ENCODE measurements at places on chromosomes 7 and 10.

DNA sequence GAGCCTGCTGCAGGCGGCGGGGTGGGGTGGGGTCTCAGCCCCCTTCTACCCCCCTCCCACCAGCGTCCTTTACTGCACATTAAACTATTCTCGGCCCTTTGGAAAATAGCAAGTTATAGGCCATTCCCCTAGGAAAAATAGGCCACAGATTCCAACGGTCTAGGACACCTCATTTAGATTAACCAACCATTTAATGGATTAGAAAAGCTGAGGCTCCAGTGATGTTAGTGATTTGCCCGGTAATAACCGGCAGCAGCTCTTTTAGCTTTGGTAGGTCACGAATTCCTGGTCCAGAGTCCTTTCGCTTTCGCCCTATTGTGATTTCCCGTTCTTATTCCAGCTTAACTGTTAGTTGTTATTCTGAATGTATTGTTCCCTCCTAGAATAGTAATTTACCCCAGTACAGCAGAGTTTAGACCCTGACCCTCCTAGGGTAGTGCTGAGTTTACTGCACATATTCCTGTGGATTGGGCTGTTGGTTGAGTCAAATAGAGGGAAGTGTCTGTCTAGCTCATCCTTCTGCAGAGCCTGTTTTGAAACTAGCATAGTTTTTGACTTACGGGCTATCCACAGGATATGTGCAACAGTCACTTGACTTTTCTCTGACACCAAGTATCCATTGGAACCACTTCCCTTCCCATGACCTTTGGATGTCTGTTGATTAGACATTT is 754 bp downstream of the GSTO1 start:
- peak; percentile 41 for DNase-seq

GRCh38 chr10:100829097-100829870 is 83.5 kb upstream of the SLF2 start:
- peak; percentile 72 for DNase-seq

GRCh38 chr7:139896831-139897230 is 67.8 kb downstream of the TBXAS1 start:
- no peak for DNase-seq

DNA sequence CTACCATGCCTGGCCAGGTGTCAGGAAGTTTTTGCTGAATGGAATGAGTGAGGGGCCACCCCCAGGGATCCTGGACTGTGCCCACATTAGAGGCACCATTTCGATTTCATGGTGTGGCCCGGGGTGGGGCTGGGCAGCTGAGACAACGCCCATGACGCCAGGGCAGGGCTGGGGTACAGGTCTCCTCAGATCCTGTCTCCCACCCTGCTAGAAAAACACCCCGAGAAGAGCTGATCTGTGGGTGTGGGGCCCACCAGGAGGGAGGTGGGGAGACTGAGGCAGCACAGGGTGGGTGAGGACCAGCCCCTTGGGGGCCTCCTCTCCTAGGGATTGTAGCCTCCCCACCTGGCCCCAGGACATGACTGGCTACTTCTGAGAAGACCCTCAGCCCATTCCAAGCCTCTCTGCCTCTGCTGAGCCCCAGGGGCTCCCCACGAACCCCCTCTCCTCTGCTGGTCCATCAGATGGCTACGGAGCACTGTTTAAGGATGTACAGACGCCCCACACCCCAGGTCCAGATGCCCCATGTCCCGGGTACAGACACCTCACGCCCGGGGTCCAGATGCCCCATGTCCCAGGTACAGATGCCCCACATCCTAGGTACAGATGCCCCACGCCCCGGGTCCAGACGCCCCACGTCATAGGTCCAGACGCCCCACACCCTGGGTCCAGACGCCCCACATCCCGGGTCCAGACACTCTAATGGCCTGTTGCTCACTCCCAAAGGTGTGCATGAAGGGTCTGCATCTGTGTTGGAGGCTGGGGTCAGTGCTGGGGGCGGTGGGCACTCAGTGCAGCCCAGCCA is 99.4 kb downstream of the MICALL2 start:
- no peak for DNase-seq

DNA sequence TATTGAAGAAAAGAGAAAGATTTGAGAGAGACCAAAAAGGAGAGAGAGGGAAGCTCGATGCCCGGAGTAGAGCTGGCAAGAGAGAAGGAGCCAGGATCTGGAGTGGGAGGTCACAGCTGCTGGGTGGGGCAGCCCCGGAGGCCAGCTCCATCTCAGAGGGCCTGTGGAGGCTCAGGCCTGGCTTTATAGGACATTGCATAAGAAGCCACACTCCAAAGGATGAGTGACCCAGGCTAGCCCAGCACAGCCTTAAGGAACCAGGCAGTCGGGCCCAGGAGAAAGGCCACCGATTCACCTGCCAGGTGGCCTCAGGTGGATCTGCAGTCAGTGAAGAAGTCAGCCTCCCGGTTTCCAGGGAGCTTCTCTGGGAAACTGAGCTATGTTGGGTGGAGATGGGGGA is 676 bp downstream of the PLAC9 start:
- DNase-seq: no peak

- no peak for DNase-seq
These were observed 4.6 kb upstream of the PFKFB3 start for GRCh38 chr10:6198171-6198570.

DNA sequence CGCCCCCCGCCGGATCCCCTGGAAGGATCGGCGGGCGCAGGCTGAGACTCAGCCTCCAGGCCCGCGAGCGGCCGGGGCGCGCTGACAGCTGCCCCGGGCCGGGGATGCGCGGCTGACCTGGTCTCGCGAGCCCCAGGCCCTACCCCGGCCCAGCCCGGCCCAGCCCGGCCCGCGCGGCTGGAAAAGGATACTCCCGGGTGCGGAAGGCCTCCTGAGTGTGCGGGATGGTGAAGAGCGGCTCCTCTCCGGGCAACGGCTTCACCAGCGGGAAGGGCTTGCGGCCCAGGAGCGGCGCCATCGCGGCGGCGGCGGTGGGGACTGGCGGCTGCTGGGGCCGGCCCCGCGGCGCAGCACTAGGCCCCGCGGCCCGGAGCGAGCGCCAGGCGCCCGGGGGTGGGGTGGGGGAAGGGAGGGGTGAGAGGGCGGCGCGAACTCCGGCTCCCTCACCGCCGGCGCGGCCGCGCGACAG is 423 bp downstream of the BAZ1B start:
- DNase-seq: peak; percentile 94

DNA sequence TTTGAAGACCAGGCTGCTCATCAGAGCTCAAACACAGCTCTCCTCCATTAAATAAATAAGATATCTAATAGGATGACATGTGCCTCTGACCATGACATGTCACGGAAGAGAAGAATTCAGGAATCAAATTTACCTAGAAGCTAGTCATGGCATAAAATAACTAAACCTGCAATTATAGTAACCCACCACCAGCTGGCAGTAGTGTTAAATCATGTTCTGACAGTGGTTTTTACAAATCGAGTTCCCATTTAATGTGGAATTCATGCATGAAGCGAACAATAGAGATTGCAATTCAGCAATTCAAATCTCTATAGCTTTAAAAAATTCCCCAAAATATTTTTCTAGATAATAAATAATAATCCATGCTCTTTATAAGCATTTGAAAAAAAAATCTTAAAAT is 74.6 kb upstream of the IKZF1 start:
- DNase-seq: no peak

DNA sequence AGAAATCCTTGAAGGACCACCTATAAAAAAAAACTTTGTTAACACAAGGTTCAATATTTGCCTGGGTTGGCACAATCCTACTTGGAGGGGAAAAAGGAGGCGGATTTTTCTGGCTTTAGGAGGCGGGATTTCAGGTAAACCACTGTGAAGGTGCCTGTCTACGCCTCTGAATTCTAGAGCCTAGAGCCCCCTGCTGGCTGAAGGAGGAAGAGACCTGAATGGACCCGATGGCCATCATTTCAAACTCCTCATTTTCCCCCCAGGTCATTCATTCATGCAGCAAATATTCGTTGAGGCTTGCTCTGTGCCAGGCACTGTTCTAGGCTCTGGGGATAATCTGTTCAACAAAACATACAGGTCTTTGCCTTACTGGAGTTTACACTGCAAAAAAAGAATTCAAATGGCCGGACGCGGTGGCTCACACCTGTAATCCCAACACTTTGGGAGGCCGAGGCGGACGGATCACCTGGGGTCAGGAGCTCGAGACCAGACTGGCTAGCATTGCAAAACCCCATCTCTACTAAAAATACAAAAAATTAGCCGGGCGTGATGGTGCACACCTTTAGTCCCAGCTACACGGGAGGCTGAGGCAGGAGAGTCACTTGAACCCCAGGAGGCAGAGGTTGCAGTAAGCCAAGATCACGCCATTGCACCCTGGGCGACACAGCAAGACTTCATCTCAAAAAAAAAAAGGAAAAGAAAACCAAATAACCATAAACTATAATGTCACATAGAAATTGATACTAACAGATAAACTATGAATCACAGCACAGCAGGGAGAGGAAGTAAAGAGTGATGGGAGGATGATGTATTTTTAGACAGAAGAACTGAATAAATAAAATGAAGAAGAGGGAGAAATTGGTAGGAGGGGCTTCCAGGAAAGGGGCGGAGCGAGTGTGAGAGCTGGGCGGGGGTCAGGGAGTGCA is 90.1 kb upstream of the NFE2L3 start:
- peak; percentile 72 for DNase-seq

- no peak for DNase-seq
These were observed 104.6 kb upstream of the KIF5B start for GRCh38 chr10:32160864-32161263.

DNA sequence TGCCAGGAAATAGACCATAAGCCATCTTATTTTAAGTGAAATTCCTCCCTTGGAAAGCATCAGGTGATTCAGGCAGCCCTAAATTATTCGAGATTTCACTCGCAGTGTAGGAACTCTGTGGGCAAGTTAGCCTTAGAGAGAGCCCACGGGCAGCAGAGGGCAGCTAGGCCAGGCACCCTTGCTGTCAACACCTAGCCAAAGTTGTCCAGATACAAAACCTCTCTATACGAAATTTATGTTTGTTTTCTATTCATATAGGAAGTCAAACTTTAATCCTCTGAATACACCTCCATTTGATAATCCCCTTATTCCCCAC is 1043.5 kb downstream of the GATA3 start:
- no peak for DNase-seq

DNA sequence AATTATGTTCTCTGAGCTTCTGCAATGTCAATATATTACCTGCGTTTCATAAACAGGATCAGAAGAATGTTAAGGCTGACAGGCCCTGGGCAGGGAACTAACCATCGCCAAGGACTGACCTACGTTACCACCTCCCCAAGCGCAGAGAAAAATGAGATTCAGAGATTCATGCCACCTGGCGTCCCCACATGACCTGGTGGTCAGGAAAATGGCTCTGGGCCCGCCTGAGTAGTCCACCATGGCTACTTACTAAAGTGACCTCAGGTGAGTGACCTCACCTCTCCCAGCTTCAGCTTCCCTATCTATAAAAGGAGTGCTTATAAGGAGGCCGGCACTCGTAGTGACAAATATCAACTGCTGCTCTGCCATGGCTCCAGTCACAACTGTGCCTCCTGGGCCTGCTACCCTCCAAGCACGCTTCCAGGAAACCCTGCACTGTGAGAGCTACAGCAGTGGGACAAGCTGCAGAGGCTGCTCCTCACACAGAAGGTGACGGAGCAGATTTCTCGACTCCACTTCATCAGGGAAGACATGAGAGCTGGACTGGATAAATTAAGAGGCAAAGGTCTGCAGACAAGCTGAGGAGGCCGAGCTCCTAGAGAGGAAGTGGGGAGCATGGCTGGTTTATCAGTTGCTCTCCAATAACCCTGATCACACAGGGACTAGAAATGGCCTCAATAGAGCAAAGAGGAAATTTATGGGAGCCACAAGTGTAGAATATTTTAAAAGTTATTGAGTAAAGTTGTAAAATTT is 103.0 kb downstream of the RNF216 start:
- no peak for DNase-seq

DNA sequence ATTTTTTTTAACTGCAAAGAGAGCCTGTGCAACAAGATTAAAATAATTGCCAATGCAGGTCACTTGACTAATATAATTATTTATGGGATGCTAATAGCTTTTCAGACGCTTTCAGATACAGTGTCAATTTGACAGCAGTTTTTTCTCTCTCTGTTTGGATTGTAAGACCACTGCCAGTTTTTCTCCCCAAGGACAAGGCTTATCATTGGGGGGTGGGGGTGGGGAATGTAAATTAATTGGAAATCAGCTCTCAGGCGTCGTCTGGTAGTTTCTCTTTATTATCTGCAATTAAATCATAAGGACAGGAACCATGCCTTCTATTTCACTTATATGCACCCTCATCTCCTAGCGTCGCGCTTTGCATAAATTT is 559 bp upstream of the LRGUK start:
- DNase-seq: no peak

DNA sequence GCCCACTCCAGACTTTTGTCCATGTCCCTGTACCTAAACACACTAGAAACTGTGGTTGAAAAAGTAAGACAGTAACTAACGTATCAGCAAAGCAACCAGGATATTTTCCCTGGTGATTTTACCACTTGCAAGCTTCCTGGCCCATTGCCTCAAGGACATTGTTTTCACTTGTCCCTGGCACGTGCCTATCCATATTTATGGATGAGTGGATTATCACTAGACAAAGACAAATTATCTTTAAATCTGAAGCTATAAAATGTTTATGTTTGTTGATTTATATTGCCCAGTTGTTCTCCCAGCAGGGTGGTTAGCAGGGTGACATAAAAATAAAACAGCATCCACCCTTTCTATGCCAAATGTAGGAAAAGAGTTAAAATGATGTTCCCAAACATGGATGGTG is 93.2 kb upstream of the STEAP1 start:
- no peak for DNase-seq

DNA sequence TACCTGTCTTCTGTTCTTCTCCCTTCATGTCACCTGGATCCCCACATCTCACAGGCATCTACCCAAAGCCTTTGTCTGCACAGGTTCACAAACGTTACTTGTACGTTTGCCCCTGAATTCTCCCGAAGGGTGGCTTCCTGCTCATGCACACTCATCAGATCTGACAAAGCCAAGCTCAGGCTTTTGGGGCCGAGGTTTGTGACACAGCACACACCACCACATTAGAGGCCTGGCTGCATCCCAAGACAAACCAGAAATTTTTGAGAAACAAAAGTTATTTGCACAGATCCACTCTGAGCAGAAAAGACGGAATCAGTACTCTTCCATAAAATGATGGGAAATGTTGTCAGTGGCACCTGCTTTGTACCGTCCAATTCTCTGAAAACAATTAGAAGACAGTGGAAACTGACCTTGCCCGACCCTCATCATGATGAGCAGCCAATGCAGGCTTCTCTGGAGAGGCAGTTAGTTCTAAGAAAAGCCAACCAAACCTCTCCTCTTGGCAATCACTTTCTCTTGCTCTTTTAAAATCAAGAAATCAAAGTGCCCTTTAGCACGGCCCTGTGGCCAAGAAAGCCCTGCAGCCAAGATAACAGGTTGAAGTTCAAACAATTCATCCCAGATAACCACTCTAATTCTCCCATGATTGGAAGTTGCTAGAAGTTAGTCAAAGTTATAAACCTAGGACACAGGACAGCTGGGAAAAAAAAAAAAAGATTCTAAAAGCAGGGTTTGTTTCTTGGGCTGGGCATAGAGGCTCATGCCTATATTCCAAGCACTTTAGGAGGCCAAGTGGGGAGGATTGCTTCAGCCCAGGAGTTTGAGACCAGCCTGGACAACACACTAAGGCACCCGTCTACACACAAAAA is 13.6 kb upstream of the SVIL start:
- DNase-seq: no peak

Data from SK-N-SH (cell line).